ENCODE measurements at places on chromosomes 4 and X.

- no peak for DNase-seq
These were observed 18.7 kb downstream of the APOO start for GRCh38 chrX:23888887-23889501.

DNA sequence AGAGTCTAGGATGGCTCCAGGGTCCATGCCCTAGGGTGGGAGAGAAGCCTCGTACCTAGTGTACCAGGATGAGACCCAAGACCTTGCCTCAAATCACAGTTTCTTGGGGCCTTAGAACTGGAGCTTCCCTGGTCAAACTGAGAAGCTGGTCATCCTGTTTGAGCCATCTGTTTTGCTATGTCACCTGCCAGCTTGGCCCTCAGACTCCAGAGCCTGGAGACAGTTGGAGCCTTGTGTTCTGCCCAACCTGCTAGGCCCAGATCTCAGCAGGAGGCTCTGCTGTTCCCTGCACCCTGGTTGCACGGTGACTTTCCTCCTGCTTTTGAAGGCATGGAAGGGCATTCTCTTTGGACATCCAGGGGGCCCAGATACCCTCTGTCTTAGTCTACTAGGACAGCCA, 206.3 kb upstream of the ATP6AP2 start:
- DNase-seq, result no peak

DNA sequence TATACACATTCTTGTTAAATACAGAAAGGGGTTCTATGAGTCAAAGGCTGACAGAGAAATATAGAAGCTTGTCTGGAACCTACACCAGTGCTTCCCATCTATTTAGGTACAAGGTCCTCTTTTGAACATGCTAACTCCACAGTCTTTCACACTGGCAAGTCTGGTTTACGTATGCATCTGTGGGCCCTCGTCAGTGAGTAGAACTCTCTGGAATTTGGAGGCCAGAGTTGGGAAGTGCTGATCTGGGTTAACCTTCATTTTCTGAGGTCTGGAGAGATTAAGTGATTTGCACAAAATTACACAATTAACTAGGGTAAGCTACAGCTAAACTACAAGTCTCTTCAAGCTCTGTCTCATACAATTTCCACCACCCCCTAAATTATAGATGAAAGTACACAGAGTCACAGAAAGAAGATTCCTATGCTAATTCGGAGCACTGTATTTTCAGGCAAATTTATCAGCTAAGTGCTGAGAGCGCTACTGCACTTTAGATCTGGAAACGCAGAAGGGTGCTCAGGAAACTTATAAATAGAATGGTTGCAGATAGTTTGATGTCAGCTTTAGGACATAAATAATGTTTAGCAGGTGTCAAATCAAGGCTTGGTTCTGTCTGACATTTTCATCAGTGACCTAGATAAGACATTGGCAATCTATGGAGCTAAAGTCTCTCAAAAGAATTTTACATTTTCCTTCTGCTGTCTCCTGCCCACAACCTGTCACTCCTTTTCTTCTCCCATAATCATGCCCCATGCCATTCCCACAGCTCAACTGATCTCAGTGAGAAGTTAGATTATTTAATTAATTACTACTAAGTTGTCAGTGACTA, 43.0 kb upstream of the PDLIM5 start:
- no peak for DNase-seq

GRCh38 chrX:1178580-1179057, 33.8 kb downstream of the CRLF2 start:
- DNase-seq, result no peak

- no peak for DNase-seq
These were observed 6.6 kb upstream of the HPGDS start for GRCh38 chr4:94349193-94349592.

DNA sequence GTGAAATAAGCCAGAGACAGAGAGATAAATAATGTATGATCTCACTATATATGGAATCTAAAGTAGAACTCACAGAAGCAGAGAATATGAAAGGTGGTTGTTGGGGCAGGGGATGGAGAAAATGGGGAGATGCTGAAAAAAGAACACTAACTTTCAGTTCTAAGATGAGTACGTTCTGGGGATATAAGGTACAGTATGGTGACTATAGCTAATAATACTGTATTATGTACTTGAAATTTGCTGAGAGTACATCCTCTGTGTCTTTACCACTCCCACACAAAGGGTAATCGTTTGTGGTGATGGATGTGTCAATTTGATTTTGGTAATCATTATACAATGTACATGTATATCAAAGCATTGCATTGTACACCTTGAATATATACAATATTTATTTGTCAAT, 6.6 kb downstream of the FBXL5 start:
- DNase-seq, result no peak

- DNase-seq, result no peak
These were observed 17.1 kb downstream of the FBXO8 start for GRCh38 chr4:174266416-174266815.

GRCh38 chr4:143597276-143597675, 83.8 kb downstream of the SMARCA5 start:
- DNase-seq, result no peak

GRCh38 chr4:113522433-113522832, 239.1 kb downstream of the CAMK2D start:
- no peak for DNase-seq

DNA sequence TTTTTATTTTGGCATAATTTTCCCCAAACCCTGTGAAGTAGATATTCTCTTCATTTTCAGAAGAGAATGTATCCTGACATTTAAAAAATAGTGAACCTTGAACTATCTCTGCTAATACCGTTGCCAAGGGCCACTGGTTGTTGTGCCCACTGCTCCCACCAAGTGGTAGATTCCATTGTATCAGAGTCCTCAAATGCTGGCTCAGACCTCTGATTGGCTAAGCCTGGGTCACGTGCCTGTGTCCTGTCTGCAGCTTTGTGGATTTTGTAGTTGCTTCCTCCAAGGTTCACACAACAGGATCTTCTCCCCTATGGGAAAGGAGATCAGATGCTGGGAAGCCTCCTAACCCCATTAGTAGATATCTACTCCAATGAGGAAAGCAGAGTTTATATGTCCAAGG, 104.8 kb upstream of the CASK start:
- no peak for DNase-seq

GRCh38 chr4:166172619-166173018, 299.6 kb downstream of the TLL1 start:
- no peak for DNase-seq

Measured in stimulated activated CD4-positive, alpha-beta T cell treated with anti-CD3 and anti-CD28 coated beads, Interleukin-15, amount 100 ng/mL, for 48 hours (primary cell).